ENCODE measurements at places on chromosomes 2 and 18. TPM values are rescaled to one million over a fixed set of nuclear protein-coding genes. Genes with fewer than 3 reads are reported as not detected.

SERPINB12 gene
- not detected for total RNA-seq

GRCh38 chr2:174697255-174697654, 67.0 kb downstream of the CHRNA1 start:
- DNase-seq = peak; percentile 61

TGIF1 gene
- 113 TPM for total RNA-seq

GRCh38 chr2:127079358-127079920, 27.5 kb downstream of the BIN1 start:
- DNase-seq = no peak

- DNase-seq = no peak
Observed at GRCh38 chr2:74856004-74856578, 22.2 kb downstream of the HK2 start.

GRCh38 chr2:232132181-232132580, 170.7 kb downstream of the DIS3L2 start:
- no peak for DNase-seq

SLC40A1 gene
- total RNA-seq = 0.39 TPM

GRCh38 chr2:124476291-124476690, 451.2 kb downstream of the CNTNAP5 start:
- DNase-seq = peak; percentile 79

LRRC30 gene
- total RNA-seq = not detected

DNA sequence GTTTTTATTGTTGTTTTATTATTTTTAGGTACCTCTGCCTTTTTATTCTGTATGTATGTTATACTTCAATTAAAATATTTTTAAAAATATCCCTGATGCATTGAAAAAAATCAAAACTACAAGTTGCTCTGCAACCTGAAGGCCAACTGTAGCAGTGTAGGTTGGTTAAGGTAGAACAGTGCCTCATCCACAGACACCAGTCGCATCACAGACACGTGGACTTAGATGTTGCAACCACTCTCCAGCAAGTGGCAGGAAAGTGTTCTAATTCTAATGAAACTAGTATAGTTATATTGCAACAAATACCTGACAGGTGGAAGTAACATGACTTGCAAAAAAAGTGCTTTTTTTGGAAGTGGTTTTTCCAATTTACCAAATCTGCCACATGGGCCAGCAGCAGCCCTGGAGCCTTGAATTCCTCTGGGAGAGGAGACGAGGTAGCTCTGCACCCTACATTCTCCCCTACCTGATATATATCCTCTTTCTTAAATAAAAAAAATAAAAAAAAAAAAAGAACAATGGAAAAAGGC, 28.4 kb upstream of the SLC3A1 start:
- DNase-seq = no peak

- peak; percentile 72 for DNase-seq
Observed at GRCh38 chr2:211408483-211408891, 852.1 kb downstream of the CPS1 start.

DNA sequence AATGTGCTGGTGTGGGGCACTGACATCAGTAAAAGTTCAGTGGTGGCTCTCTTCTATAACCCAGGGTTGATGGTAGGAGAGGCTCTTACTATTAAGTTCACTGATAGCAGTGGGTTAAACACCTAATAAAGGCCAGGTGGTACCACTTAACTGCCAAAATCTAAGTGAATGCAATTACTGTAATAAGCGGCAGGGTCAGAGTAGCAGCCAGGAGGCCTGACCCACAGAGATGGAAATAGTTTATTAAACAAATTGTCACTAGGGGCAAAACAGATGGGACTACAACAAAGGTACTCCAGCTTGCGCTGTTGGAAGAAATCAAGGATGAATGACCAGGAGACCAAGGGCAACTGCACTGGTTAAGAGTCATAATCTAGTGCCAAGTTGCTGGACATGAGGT, 26.6 kb downstream of the ZSWIM2 start:
- DNase-seq = no peak

DNA sequence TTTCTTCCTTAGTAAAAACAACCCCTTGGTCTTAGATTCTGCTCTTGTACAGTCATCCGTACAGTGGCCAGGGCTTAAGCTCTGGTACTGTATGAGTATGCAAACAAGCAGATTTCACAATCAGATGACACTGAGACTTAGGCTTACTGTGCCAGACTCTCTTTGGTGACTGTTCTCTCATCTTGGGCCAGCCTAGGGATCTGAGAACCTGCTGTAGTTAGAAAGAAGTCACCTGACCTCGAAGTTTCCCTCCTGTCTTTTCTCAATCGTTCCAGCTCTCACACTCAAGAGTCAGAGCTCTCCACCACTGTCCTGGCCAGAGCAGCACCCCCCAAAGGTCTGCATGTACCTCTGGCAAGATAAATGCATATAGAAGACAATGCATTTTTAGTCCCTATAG, 63.2 kb downstream of the ZEB2 start:
- peak; percentile 71 for DNase-seq

- no peak for DNase-seq
Observed at GRCh38 chr2:36027616-36028015, 328.0 kb upstream of the CRIM1 start.

DNA sequence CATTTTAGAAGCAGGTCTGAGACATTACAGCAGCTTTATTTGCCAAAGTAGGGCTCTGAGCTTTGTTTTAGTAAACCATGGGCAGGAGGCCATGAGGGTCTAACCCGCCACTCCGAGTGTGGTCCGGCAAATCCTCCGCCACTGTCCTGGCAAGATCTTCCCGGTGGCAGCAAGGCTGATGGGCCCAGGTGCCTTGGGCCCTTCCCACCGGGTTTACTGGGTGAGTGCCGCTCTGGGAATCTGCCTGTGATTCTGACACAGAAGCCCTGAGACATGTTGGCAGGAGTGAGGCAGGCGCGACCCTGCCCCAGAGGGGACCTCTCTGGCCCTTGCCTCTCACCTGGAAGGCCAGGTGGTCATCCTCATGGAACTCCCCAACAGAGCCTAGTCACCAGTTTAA, 29.9 kb downstream of the MTERF4 start:
- no peak for DNase-seq

DNA sequence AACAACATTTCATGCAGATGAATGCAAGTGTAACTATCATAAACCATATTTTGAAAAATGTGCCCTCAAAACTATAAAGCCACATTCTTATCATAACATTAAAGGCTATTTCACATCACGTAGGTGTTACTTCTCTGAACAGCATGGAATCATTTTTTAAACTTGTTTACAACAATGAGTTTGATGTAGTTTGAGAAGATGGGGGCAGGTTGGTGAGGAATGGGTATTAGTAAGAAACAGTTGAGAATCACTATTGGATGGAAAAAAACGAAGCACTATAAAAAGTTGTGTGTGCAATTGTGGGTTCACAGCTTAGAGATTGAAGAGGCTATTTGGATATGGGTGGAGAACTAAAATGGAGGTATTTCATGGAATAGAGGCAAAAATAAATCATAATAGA, 569.1 kb downstream of the ARHGAP15 start:
- no peak for DNase-seq

DNA sequence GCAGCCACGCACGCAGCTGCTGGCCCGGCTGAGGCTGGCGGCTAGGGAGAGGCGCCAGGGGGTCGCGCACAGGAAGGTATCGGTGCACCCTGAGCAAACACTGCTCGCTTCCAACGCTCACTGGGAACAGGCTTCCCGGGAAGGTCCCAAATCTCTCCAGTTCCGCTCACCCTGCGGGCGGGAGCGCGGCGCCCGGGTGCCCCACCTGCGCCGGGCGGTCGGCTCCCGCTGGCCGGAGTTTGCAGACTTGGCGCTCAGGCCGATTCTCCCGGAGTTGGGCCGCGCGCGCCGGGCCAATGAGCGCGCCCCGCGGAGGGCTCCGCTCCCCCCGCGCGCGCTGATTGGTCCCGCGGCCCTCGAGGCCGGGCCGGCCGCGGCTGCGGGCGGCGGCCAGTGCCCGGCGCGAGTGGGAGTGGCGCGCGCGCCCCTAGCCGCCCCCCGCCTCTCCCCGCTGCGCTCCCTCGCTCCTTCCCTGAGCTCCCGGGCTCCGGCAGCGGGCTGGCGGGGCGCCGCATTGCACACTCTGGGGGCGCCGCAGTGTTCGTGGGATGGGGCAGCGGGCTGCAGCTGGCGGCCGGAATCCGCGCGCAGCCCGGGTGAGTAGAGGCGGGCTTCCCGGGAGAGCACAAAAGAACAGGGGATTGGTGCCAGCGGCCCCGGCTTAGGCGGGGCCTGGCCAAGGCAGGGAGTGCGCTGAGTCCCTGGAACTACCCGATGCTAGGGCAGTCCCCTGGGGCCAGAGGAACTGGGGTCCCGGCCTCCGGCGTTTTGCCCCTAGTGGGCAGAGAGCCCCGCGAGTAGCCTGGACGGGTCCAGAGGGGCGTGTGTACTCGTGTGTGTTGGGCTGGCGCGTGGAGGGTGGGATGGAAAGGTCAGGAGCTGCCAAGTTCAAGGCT, at the start of gene LYPD6:
LYPD6 (plus strand) TSS at position 461 of the 896 bp plus-strand sequence. CDS start 107,122 bp downstream, outside the sequence.
- peak; percentile 80 for DNase-seq

CERKL gene
- 2.2 TPM for total RNA-seq

DNA sequence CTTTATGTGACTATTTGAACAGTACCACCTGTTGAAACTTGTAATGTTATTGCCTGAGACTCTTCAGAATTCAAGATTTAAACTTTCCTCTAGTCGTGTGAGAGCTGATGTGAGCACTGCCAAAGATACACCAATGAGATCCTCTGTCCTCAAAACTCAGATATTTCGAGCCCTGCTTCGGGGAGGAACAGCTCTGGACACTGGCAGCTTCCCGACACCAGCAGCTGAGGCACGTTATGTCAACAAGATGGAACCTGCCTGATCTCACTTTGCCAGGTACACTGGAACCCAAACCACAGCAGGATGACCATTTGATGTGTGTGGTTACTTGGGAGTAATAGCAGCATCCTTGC, 319.9 kb upstream of the RBMS1 start:
- no peak for DNase-seq

DNA sequence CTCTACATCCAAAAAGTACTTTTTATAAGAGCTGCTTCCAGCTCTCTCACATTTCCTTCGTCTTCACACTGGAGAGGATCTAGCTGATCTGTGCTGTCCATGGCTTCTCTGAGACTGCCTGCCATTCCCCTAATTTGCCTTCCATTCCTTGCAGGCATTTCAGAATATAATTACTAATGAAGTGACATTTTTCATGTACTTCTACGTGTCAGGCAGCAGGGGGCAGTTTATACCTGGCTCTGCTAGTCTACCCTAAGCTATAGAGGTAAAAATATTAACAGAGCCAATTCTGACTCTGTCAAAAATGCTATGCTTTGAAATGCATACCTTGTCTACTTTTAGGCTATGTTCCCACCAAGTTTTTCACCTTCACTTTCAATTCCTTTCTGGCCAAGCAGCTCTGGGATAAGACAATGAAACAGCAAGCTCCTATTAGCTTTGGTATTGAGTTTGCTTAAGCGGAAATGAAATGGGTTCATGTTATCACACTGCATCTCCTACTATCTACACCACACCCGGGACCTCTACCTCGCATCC, 81.9 kb downstream of the MEP1B start:
- peak; percentile 8 for DNase-seq

- DNase-seq = no peak
Observed at GRCh38 chr2:28607730-28608499, 112.1 kb downstream of the PLB1 start.

DNA sequence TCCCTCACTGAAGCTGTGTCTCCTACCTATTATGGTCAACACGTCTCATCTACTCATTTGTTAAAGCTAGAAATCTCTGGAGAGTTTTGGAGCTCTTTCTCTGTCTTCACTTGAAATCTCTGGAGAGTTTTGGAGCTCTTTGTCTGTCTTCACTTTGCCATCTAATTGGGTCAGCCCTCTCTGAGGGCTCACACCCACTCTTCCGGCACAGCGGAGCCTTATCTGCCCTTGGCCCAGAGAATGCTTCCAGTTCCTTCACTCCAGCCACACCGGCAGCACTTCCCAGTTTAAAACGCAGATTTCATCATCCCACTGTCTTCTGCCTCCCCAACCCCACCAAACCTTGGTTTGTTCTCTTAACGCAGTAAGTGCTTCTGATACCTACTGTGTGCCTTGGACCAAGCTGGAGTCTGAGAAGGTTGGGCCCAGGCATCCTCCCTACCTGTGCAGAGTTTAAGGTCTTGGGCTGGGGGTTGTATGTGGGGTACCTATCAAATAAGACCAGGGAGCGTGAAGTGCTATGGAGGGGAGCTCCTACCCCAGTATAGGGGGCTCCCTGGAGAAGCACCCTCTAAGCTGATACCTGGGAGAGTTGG, 5.0 kb downstream of the HPCAL1 start:
- no peak for DNase-seq

DNA sequence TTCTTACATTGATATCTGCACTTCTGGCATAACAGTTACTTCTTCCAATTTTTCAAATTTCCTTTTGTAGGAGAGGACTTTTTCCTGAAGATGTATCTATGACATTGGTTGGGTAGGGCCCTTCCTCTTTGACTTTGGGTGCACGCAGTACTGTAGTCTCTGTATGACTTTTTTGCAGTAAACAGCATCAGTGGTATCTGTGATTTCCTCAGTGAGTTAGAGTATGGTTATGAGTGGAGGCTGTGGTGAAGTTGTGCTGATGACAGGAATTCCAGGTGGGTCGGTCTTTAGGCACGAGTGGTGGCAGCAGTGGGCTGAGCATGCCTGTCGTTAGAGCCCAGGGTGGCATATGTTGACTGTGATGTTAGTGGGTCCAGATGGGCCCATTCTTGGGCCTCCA, 17.6 kb downstream of the ACVR1C start:
- no peak for DNase-seq

ATP6V1C2 gene
- total RNA-seq = not detected

SKA1 gene
- 37.5 TPM for total RNA-seq

CCDC141 gene
- not detected for total RNA-seq

SIX3 gene
- not detected for total RNA-seq

DNA sequence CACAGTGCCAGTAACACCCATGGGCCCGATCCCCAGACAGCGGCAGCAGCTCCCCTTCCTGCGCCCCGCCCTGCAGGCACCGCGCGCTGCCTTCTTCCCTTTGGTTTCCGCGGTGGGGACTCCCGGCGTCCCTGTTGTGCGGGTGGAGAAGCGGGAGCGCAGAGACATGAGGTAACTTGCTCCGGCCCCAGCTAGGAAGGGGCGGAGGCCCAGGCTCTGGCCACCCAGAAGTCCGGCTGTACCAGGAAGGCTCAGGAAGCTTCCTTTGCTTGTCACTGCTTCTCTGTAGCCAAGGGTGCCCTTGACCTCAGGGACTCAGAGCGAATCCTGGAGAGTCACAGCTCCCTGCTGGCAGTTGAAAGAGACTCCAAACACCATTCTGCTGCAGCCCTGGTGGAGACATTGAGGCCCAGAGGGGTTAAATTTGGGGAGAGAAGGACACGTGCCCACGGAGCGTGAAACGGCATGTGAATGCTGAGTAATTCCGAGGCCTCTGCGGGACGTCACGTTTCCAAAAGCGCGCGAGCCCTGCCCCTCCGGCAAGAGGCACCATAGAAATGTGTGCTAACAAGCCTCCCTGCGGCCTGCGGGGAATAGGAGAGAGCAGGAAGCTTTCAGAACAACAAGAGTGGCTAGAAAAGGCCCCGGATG, 6.7 kb upstream of the ADCY3 start:
- DNase-seq = no peak

GRCh38 chr2:102062802-102063201, 71.0 kb downstream of the IL1R2 start:
- no peak for DNase-seq
